ENCODE measurements at places on chromosomes 6 and 20. TPM values are rescaled to one million over a fixed set of nuclear protein-coding genes. Genes with fewer than 3 reads are reported as not detected.
A peak's percentile ranks its signal among the peaks of the same experiment; 100 is the strongest.

DNA sequence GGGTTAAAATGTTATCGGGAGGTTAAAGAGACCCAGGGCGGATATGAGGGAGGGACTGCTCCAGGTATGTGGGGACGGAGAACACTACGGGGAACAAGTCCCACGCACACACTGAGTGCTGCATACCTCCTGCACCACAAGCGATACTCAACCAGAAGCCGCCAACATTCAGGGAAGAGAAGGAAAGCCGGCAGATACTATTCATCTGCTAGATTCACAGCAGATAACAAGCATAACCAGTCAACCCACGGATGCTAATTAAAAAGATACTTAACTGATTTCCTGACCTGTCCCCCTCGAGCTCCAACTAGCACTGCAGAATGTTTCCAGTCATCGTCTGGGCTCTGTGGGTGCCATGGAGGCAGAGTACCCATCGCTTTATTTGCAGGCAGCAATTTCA is 45.1 kb upstream of the RPS6KA2 start:
- ATAC-seq = no peak
- H3K27ac ChIP-seq = no peak overlapping the region
- no peak overlapping the region for H3K4me3 ChIP-seq
- peaks cover 4% of the 10 kb centered on the region for H3K27me3 ChIP-seq
- no peaks in the 10 kb centered on the region for H3K36me3 ChIP-seq

GRCh38 chr20:47295921-47296426 is 60.5 kb downstream of the ZMYND8 start:
- no peak for ATAC-seq
- peaks cover 95% of the 10 kb centered on the region for H3K36me3 ChIP-seq
- peak overlapping the region; percentile 84 for H3K27ac ChIP-seq
- H3K4me3 ChIP-seq = no peak overlapping the region

SNAP25 gene
- total RNA-seq = 7.2 TPM

DNA sequence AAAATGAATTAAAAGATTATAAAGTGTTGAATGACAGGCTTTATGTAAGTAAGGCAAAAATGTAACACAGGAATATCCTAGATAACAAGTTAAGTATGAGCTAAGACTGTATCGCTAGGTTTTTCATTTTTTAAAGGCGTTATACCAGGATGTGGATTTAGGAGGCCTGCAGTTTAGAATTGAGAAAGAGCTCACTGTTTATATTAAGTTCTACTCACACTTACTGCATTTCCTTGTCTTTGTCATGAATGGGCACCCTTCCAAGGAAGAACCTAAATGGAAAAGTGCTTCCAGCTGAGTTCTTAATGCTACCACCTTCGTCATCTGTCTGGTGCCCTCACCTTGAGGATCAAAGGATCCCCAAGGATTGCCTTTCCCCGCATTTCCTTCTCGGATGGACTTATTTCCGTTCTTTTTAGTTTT is 148.7 kb downstream of the SOX4 start:
- no peak overlapping the region for H3K27ac ChIP-seq
- no peak for ATAC-seq
- H3K36me3 ChIP-seq = no peaks in the 10 kb centered on the region

- no peaks in the 10 kb centered on the region for H3K4me1 ChIP-seq
- H3K4me3 ChIP-seq = no peak overlapping the region
- H3K36me3 ChIP-seq = no peaks in the 10 kb centered on the region
- ATAC-seq = no peak
- no peak overlapping the region for H3K27ac ChIP-seq
Measured at GRCh38 chr20:24339210-24339641, 130.2 kb upstream of the SYNDIG1 start.

- no peaks in the 10 kb centered on the region for H3K4me1 ChIP-seq
- H3K4me3 ChIP-seq = no peak overlapping the region
- peaks cover 58% of the 10 kb centered on the region for H3K27me3 ChIP-seq
- no peaks in the 10 kb centered on the region for H3K36me3 ChIP-seq
- ATAC-seq = no peak
Measured at GRCh38 chr20:58811334-58811733, 39.4 kb downstream of the GNAS-AS1 start.

SFTA2 gene
- not detected for total RNA-seq

DNA sequence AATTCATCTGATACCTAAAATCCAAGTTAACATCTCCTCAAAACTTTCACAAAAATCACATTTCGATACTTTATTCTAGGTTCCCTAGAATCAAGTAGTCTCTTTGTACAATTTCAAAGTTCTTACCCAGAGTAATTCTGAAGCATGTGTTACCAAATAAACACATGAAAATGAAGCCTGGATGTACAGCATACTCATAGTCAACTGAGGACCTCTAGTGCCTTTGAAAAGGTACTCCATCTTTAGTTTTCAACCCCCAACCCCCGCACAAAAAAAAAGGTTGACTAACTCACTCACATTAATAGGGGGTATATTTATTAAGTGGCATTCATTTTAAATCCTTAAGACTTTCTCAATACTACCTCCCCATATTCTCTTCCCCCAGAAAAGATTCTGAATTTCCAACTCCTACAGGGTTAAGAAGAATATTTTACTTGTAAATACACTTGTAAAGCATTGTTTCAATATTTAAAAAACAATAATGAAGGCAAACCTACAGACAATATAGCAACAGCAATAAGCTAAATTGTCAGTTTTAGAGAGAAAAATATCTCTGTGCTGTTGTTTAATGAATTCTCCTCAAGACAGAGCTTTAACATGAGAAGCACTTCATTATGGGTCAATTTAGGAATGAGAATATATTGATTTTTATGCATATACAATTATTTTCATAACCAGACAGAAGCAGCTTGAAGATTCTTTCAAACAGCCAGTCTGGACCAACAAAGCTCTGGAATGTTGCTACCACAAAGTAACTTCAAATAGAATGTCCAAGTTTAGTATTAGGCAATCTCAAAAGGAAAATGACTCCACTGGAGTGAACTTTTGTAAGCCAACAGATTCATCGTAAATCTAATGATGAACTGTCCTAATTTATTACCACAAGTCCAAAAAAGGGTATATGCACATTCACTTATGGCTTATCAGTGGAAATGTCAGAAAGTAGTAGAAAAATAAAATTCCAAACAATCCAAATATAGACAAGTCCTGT is 3.3 kb downstream of the PLN start:
- H3K4me1 ChIP-seq = peaks cover 17% of the 10 kb centered on the region
- ATAC-seq = peak; percentile 56
- no peak overlapping the region for H3K4me3 ChIP-seq
- no peak overlapping the region for H3K27ac ChIP-seq
- no peaks in the 10 kb centered on the region for H3K27me3 ChIP-seq

GPX5 gene
- total RNA-seq = not detected

All from activated T-helper 17 cell treated with anti-CD3 and anti-CD28 coated beads, Interleukin-2, amount 50 U/mL, for 72 hours (primary cell).